ENCODE measurements at places on chromosomes 11 and 22.

DNA sequence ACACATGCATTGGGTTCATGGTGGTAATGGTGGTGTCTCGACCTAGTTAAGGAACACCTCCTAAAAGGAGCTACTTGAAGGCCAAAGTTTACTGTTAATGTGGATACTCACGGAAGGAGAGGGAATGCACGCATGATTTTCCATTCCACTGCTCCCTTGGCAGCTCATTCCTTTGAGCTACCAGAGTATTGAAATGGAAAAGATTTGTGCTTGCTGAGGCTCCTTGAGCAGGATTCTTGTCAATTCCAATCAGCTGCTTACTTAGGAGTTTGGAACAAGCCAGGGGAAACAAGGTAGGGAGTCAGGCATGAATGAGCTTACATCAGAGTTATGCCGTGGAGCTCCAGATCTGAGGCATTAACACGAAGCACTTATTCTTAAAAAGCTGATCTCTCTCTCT, 108.8 kb downstream of the GRIA4 start:
- DNase-seq, result no peak

GRCh38 chr11:81332276-81332675, 1401.4 kb downstream of the FAM181B start:
- no peak for DNase-seq

GRCh38 chr11:72754149-72754543, 1.9 kb upstream of the ARAP1 start:
- DNase-seq, result no peak

GRCh38 chr22:48182846-48183805, 1420.7 kb downstream of the TBC1D22A start:
- DNase-seq, result no peak

DNA sequence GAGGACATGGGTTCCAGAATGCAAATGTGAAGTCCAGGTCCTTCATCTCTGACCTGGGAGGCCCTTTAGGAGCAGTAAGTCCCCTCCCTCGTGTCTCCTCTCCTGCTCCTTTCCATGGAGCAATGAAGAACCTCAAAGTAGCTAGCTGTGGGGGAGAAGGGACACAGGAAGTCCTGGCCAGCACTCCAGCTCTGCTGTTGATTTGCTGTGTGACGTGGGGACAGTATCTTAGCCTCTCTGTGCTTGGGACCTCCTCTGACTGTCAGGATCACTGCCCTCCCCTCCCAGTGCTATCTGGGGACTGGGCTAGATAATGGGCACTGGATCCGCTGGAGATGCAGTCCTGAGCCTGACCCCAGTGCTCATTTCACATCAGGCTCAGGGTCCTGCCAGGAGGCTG, 1.1 kb upstream of the APOBEC3H start:
- DNase-seq, result no peak

- DNase-seq, result no peak
Measured at GRCh38 chr22:19271273-19271855, 20.2 kb downstream of the CLTCL1 start.

GRCh38 chr22:40534379-40535188, 101.9 kb downstream of the MRTFA start:
- no peak for DNase-seq

DNA sequence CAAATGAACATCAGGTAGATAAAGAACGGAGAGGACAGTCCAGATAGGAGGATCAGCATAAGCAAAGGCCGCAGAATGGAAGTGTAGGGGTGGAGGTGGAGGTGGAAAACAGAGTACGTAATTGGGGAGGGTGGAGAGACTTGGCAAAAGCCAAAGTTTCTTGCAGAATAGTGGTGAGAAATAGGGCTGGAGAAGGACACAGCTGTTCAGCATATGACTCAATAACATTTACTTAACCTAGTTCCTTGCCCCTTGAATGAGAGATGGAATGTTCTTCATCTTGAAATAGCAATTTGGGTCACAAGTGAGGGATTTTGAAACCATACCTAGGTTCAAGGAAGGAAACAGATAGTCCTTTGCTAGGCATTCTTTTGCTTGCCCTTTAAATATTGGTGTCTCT, 235.9 kb upstream of the ARHGAP20 start:
- no peak for DNase-seq

- peak; percentile 30 for DNase-seq
Measured at GRCh38 chr11:118046051-118046963, 30.6 kb upstream of the TMPRSS4 start.

DNA sequence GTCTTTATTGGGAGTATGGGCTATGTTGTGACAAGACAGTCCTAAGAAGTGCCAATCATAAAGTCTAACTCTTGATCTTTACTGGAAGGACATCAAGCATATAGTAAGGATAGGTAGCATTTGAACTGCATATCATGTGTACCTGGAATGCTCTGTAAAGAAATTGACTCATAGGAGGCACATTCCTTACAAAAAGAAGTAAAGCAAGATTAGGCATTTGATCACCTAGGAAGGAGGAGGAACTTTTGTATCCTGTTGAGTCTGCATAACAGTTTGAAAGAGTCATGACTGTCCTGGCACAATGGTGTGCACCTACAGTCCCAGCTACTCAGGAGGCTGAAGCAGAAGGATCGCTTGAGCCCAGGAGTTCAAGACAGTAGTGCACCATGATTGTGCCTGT, 42.2 kb upstream of the DNAJB7 start:
- DNase-seq, result no peak

DNA sequence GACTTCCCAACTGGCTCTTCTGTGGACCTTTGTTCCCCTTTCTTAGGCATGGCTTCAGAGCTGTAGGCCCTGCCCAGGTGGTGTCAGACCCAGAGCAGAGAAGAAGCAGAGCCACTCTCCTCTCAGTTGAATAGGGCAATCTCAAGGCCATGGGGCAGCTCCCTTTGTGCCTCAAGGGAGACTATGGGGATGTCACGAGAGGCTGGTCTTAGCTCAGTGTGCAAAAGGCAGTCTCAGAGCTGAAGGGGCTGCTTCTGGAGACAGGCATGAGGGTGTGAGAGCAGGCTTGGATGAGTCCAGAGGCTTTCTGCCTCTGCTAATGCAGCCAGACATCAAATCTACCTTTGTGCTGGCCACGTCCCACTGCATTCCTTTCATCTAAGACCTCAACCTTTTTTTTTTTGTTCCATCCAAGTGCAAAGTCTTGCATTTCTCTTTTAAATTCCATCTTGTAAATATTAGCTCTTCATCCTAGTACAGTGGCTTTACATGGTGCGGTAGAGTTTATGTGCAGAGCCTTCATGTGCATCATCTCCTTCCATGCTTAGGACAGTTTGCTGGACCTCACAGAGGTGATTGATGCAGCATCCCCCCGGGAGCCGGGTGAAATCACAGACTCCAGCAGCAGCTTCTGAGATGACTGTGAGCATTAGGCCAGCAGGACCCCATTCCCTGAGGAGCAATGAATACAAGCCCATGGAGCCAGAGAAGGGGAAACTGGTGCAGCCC, 34.2 kb upstream of the FCHSD2 start:
- DNase-seq, result no peak

DNA sequence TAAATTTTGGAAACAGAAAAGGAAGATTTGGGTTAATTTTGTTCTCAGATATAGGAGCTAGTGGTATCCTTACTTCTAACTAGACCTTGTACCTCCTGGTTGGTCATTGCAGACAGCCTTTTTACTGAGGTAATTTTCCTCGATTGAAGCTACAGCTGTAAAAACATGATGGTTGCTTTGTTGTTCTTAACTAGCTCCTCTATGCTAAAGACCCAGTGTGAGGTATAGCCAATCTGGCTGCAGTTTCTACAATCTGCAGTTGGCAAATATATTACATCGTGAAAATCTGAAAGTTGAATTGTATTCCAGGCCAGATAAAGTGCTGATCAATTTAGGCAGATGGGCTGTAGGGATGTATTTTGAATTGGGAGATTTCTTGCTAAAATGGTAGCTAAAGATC, 116.5 kb downstream of the AASDHPPT start:
- DNase-seq, result no peak

DNA sequence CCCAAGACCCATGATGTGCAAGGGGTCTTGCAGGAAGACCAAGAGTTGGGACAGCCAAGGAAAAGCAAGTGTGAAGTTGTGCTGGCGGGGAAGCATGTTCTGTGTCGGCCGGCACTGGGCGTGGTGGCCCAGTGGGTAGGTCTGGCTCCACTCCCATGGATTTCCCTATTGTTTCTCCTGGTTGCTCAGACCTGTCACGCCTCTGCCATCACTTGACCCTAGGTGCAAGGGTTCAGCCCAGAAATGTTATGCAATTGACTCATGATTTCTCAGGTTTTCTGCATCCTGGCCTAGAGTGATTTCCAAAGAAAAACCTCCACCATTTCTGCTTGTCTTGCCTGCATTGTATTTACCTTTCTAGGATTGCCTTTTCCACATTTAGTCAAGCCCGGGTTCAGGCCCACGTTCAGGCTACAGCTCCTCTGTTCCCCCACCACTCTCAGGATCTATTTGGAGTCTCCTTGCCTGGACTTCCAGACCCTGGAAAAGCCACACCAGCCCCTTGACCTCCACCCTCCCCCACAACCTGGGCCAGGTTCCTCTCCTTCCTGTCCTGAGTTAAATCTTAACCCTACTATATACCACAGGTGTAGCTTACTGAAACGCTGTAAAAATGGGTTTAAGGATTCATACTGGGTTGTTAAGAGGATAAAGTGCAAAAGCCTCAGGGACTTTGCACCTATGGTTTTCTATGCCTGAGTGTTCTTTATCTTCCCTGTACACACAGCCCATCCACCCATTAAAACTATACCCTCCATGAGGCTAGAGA, 17.5 kb upstream of the FOLR1 start:
- DNase-seq, result no peak

- no peak for DNase-seq
Measured at GRCh38 chr11:110962921-110963320, 250.7 kb upstream of the ARHGAP20 start.

DNA sequence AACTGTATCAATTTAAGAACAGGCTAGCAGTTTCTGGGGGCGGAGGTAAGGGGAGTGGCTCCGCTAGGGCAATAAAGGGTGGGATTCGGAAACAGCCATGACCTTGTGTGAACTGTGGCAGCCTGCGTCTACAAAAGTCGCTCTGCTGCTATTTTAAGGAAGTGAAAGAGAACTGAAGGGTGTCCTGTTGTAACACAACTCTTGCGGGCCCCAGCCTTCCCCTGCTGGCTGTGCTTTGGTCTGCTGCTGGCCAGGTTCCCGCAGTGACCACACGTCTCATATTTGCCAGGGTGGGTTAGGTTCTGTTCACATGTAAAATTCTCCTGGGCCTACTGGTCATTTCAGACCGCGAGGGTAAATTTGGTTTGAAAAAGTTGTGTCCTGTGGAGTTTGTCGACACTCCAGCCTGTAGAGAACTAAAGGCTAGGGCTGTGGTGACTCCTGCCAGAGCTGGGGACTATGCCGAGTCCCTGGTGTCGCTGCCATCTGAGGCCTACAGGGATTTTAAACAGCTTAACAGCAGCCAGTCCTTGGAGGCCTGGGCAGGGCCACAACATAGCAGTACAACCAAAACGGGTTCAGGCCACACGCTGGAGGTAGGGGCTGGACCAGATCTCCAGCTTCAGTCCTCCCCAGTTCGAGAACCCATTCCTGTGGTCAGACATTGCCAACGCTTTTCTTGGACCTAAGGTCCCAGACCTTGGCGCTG, 1.1 kb upstream of the PPFIBP2 start:
- no peak for DNase-seq

DNA sequence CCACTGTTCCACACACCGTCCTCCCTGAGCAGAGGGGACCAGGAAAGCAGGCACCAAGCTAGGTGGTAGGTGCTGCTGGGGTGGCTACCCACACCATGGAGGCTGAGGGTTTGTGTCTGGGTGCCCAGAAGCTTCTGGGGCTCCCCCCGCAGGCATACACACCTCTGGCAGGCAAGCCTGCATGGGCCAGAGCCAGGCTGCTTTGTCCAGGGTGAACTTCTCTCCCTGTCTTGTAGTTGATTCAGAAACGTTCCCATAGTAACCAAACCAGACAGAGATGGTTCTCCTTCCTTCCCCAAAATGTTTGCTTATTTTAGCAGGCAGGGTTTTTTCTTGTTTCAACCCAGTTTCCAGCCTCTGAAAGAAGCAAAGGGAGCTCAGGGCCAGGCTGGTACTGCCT, 40.9 kb upstream of the SUSD2 start:
- no peak for DNase-seq

- no peak for DNase-seq
Measured at GRCh38 chr11:70542406-70542805, 144.1 kb downstream of the CTTN start.

- no peak for DNase-seq
Measured at GRCh38 chr22:36191106-36191836, 10.3 kb downstream of the APOL4 start.

DNA sequence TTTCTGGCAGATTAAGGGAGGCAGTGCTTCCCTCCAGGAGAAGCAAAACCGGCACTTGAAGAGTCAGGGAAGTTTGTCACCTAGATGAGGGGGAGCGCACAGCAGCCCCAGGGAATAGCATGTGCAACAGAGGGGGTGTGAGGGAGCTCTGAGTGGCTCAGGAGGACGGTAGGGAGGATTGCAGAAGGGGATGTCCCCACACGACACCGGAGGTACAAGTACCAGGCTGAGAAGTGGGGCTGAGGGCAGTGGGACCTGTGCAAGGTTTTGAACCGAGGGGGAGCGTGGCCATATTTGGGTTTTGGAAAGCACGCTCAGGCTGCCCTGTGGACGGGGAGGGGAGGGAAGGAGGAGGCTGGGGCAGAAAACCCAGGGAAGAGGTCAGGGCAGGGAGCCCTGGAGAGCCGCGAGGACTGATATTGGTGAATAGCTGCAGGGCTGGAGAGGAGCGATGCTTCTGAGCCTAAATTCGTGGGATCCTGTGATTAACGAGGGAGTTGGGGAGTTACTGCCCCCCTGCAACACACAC, 17.9 kb upstream of the TMPRSS6 start:
- DNase-seq, result no peak

GRCh38 chr11:115716601-115717529, 212.7 kb upstream of the CADM1 start:
- DNase-seq, result no peak

- no peak for DNase-seq
Measured at GRCh38 chr11:111193924-111194490, 51.5 kb upstream of the POU2AF2 start.

DNA sequence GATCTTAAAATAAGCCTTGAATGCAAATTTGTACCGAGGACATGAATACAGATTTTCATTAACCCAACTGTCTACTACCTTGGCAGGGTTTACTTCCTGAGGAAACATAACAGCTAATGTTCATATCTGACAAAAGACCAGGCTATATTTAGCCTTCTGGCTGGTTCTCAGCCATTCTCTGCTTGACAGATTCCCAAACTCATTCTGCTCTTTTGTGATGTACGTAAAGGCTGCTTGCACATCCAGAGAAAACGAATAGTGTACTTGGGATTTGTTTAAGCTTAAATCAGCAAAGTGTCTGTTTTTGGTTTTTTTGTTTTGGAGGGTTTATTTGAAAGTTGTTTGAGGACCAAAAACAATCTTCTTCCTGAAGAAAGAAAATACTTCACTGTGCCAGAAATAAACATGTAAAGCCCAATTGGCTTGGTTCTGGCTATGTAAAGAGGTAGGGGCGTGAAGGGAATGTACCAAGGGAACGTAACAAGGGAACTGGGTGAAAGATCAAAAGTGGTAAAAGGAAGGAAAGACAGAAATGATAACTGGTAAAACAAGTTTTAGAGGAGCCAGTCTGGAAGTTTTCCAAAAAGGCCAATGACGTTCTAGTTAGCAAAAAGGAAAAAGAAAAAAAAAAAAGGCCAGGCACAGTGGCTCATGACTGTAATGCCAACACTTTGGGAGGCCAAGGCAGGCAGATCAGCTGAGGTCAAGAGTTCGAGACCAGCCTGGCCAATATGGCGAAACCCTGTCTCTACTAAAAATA, 21.4 kb upstream of the CRTAM start:
- no peak for DNase-seq

GRCh38 chr22:28798810-28799605, 1.4 kb downstream of the XBP1 start:
- DNase-seq, result no peak

GRCh38 chr11:120511116-120511819, at the start of gene GRIK4:
Gene GRIK4, plus strand, starts transcription at chr11:120511748. Its CDS starts 148,571 bp downstream, at chr11:120660319.
- DNase-seq, result peak; percentile 32
